Smooth muscle cell of the coronary artery (primary cell): ENCODE measurements at places on chromosomes 7 and 10. TPM values are rescaled to one million over a fixed set of nuclear protein-coding genes. Genes with fewer than 3 reads are reported as not detected.

Gene WDFY4
- total RNA-seq, result not detected in 2 replicates

Gene SKIDA1
- total RNA-seq, result 0.53 and 0.82 TPM in 2 replicates

Gene CALHM3
- not detected in 2 replicates for total RNA-seq

Gene AGMO
- 0.35 TPM in 1 of 2 replicates, not detected in the other for total RNA-seq

Gene RP9
- total RNA-seq, result 6.4 and 13.8 TPM in 2 replicates

Gene LDB3
- 0.08 TPM in 1 of 2 replicates, not detected in the other for total RNA-seq

Gene ATRNL1
- total RNA-seq, result 0.23 and 1.4 TPM in 2 replicates
